Stimulated activated CD8-positive, alpha-beta memory T cell treated with anti-CD3 and anti-CD28 coated beads, Interleukin-15, amount 100 ng/mL, for 1 hour (primary cell): ENCODE measurements at places on chromosomes 4 and X.

DNA sequence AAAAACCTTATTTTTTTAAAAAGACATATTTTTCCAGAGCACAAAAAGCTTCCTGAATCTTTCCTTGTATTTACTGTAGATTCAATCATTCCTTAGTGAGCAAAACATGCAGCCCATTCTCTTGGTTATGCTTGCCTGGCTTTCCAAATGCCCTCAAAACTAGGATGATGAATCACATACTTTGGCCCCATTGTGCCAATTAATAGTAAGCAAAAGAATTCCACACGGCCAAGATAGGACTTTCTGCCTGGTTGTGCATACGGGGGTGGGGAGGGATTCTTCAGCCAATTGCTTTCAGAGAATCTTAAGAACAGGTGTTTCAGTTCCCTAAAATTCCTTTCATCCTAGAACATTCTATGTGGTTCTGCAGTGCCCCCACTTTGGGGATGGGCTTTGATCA lies 7.0 kb downstream of the RAI2 start:
- no peak for DNase-seq

DNA sequence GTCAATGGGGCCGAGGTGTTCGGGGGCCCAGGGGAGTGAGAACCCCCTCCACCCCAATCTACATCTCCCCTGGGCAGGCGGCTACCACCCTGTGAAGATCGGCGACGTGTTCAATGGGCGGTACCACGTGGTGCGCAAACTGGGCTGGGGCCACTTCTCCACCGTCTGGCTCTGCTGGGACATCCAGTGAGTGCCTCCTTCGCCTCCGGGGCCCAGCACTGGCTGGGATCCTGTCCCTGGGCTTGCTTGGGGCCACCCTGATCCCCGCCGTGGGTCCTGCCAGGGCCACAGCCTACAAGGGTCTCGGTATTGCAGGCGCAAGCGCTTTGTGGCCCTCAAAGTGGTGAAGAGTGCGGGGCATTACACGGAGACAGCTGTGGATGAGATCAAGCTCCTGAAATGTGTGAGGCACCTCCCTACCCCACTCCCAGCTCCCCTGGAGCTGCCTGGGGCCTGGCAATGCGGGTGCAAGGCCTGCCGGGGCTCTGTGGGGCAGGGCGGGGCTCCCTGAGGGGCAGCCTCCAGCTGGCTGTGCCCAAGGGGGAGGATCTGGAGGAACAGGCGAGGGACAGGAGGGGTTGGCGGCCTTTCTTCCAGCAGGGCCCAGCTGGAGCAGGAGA lies 697 bp downstream of the SRPK3 start:
- no peak for DNase-seq

GRCh38 chr4:102735582-102735981 lies 25.2 kb downstream of the MANBA start:
- no peak for DNase-seq

- DNase-seq: no peak
Observed at GRCh38 chr4:8543623-8544022, 36.6 kb upstream of the GPR78 start.

DNA sequence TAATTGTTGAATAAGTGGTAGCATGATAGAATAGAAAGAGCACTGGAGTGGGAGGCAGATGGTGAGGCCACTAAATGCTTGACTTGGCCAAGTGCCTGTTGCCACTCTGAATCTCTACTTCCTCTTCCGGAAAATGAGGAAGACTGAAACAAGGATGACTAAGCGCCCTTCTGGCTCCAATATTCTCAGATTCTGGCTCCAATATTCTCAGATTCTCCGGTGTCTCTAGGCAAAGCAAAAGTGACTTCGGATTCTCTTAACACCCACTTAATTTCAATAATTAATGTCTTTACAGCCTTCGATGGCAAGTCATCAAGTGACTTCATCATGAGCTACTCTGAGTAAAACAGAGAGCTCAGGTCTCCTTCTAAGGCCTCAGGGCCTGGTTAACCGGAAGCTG lies 402.2 kb upstream of the FGF13 start:
- no peak for DNase-seq

- no peak for DNase-seq
Observed at GRCh38 chrX:45714866-45715265, 514.2 kb upstream of the DIPK2B start.

GRCh38 chrX:149877157-149877556 lies 3.8 kb upstream of the MAGEA8 start:
- DNase-seq: no peak

GRCh38 chr4:81606166-81606565 lies 134.5 kb upstream of the RASGEF1B start:
- no peak for DNase-seq
